Endothelial cell (in vitro differentiated cells): ENCODE measurements at places on chromosomes 1 and 21.

GRCh38 chr1:235748747-235749146 is 99.2 kb upstream of the GNG4 start:
- no peak for DNase-seq

DNA sequence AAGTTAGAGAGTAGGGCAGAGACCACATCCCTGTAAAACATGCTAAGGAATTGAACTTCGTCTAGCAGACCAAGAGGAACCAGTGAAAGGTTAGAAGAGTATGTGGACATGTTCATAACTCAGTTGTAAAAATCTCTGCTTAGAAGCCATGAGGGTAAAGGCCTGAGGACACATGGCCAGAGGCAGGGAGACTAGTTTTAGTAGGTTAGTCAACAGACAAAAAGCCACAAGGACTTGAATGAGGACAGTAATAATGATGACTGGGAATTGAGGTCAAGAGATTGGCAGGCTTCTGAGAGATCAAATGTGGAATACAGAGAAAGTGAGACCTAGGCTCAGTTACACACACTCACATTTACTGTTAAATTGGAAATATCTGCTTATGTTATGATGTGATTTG is 205.5 kb upstream of the HOOK1 start:
- no peak for DNase-seq

DNA sequence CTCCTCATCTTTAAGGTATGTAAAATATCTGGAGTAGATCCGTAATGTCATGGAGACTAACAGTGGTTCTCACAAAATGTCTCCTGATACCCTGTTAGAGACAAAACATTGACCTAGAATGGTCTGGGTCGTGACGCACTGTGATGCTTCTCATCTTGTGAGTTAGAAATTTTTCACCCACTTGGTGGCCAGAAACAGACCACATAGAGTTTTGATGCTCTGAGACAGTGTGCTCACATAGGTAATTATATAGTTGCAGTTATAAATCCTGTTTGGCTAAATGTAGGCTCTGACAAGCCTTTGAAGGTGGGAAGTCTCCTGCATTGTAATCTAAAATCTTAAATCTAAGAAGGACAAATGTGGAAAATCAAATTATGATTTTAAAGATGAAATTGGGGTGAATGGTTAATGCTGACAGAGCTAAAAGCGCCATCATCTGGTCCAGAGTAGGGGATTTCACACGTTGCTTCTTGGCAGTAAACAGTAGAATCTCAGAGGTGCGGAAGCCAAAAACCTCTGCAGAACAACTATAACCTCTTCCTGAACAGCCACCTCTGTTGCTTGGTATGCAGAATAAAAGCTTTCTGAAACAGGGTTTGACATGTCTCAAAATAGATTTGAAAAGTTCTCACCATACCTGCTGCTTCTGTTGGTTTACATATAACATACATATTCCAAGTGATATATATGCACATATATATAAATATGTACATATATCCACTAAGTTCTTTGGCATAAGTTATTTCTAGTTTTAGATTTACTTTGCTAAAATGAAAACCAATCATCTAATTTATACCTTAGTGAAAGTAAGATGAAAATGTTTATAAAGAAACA is 17.1 kb downstream of the RPAP2 start:
- DNase-seq, result no peak

DNA sequence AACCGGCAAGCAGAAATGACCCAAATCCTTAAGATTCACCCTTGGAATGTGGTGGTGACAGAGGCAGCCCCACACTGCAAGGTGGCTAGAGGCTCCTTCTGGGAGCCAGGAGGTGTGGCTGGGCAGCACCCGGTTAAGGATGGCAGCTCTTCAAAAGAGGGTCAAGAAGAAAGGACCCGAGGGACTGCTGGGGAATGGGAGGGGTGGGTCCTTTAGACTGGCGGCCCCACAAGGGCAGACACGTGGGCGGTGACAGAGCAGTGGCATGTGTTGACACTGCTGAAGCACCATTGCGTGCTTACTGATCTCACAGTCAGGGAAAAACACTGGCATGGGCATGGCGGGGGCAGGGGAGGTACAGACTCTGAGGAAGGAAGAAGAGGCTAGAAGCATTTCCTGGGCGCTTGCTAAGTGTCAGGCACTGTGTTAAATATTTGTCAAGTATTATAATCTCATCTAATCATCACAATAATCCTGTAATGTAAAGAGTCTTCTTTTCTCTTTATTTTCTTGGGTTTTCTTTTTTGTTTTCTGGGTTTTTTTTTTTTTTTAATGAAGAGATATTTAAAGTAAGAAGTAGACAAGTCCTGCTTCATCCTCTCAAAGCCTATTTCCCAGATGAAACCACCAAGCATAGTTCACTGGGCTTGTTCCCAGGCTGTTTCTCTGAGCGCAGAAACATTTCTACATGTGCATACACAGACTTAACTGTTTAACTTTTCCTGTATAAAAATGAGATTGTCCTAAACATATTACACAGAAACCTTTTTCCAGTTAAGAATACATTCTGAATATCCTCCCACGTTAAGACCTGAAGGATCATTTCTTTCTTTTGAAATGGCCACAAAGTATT is 165.8 kb upstream of the EDN2 start:
- DNase-seq, result no peak

DNA sequence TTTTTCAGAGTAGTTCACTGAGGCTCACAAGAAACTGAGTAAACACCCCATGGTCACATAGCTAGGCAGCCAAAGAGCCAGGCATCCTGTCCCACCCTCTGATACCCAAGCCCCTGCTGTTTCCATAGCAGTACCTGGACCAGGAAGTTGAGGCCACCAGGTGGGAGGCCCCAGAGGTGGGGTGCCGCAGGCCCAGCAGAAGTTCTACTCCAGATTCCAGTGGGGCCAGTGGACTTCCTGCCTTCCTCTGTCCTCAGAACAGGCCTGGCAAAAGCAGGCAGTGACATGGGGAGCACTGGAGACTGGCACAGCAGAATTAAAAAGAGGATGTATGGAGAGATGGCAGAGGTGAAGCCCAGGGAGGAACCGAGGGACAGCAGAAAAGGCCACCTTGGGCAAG is 19.0 kb downstream of the FOXO6 start:
- no peak for DNase-seq

- peak; percentile 55 for DNase-seq
Observed at GRCh38 chr1:44500181-44501046, 95.4 kb downstream of the RNF220 start.

GRCh38 chr21:33380483-33380998 is 22.7 kb upstream of the IFNGR2 start:
- DNase-seq, result no peak

DNA sequence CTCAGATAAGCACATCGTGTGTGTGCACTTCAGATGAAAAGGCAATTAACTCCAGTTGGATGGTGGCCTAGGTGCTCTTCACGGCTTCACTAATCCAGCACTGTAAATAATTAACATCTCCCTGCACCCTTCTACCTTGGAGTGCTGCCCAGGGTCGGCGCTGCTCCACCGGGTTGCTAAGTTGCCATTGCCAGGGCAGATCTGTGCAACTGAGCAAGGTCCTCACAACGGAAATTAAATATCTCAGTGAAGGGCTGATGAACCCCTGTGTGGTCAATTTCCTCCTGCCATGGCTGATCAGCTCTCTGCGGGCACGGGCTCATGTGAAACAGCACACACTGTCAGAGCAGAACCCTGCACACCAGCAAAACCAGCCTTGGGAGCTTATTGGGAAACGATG is 63.2 kb downstream of the SYDE2 start:
- no peak for DNase-seq

DNA sequence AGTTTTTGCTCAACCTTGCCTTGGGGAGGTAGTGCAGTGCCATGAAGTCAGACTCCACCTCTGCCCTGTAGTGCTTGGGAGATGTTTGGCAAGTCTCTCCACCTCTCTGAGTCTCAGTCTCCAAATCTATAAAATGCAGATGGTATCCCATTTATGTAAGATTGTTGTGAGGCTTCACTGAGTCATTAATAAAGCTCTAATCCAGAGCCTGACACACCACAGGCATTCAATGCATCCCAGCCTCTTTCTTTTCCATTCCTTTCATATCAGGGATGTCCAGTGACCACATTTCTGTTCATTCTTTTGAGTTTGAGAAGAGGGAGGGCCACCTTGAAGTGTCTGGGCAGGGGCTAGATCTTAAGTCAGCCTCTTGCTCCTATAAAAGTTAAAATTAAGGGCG is 37.6 kb upstream of the LMO4 start:
- DNase-seq, result no peak

DNA sequence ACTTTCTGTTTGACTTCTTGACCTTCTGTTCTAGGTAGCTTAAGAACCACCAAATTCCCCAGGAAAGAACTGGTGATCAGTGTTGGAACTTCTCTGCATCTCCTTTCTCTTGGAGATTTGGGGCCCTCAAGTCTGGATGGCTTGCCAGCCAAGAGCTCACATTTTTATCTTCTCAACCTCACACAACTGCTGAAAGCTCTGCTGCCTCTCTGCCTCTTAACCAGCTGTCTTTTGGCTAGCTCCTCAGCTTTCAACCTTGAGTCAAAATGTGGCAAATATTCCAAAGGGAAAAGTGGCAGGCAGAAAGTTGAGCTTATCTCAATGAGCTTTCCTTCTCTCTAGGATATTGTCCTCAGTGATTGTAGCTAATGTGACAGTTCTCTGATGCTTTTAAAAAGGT is 89.2 kb upstream of the CCDC190 start:
- DNase-seq, result no peak

GRCh38 chr21:15005391-15005790 is 59.4 kb downstream of the NRIP1 start:
- DNase-seq, result no peak

DNA sequence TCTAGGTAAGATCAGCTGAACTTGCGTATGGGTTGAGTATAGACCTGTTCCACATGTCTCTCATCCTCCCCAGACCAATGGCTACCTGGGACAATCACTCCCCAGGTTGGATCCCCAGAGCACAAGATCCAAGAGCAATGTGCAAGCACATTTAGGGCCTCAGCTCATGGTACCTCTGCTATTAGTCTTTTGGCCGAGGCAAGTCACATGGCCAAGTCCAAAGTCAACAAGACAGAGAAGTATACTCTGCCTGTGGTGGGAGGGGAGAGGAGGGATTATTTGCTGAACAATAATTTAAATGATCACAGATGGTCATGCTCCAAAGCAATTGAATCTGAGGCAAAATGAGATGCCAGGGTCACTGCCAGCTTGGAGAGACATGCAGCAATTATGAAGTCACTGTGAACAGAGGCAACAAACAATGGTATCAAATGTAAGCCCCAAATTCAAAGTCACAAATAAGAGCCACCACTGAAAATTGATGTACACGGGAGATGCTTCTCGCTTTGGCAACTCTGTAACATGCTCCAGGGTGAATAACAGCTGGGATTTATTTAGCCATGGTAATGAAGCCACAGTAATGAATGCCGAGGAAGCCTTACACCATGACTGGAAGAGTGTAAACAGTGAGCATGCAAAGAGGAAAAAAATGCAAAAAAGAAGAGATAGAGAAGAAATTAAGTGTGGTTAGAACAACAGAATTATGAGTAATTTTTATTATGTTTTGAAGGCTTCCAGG is 149.1 kb downstream of the ZNF281 start:
- DNase-seq, result no peak

DNA sequence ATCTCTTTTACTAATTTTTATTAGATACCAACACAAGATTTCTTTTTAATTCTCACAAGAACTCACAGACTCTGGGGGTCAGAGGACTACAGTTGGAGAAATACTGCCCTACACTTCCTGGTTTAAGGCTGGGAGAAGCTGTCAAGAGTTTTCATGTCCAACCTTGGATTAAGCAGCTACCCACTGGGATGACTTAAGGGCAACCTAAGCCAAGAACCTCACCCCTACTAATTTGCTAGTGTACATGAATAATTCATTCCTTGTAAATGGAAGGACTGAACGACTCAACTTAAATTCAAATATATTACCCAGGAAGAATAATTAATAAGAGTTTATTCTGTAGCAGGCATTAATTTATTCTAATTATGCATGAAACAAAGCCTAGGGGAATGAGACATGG is 182.3 kb upstream of the C1orf105 start:
- no peak for DNase-seq

- no peak for DNase-seq
Observed at GRCh38 chr1:11273595-11274234, 717 bp downstream of the UBIAD1 start.

DNA sequence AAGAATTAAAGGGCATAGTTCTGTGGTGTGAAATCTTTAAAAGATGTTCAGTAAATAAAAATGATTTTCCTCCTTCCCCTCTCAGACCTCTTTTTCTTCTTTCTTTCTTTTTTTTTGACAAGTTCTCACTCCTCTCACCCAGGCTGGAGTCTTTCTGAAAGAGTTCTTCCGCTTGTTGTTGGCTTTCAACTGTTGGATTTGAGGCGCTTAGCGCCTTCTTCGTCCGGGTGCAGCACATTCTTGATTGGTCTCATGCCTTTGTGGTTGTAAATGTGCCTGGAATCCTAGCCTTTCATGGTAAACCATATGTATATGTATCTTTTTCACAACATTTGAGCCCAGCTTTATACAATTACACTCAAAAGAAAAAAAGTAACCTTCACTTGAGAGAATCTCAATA is 980 bp upstream of the METTL18 start:
- DNase-seq, result no peak

DNA sequence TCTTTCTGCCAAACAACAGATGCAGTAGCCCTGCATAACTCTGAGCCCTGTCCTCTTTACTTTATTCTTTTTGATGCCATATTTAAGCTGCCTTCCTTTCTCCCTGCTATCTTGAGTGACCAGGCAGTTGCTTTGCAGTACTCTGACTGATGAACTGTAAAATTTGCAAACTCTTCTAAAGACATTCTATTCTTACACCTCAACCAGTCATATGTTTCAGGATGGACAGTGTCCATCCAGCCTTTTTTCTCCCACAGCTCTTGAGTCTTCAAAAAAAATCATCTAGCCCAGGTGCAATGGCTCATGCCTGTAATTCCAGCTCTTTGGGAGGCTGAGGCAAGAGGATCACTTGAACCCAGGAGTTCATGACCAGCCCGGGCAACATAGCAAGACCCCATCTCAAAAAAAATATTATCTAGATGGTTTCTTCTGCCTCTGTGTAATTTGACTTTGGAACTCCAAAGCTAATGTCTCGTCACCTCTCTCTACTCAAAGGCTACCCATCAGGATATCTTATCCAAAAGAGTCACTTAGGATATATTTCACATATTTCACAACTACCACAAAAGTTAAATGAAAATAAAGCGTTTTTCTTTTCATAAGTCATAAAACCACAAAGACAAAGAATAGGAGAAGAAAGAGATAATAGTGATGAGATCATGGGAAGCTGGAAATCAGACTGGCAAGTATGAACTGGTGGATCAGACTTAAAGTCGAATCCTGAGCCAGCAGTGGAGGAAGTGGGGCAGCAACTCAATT is 54.6 kb upstream of the IPO9 start:
- DNase-seq, result no peak

DNA sequence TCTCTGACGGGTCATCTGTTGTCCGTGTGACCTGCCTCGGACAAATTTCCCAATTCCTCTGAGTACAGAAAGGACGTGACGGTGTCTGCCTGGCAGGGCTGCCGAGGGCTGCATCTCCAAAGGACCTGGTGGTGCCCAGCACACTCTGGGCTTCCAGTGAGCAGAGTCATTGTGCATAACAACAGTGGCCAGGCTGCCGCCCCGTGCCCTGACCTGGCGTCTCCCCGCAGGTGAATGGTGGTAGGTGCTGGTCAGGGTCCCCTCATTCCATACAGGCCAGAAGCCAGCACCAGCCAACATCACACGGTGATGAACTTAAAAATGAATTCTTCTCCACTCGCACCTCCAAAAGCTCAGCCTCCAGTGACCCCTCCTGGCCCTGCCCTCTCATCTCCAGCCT is 28.2 kb downstream of the PRDM16 start:
- DNase-seq, result no peak

GRCh38 chr1:151061704-151062103 is 1.5 kb downstream of the MLLT11 start:
- DNase-seq, result no peak

GRCh38 chr1:223175032-223175431 is 32.0 kb upstream of the TLR5 start:
- DNase-seq, result peak; percentile 12

- no peak for DNase-seq
Observed at GRCh38 chr1:68221001-68221979, 11.0 kb downstream of the WLS start.
